ENCODE measurements at places on chromosomes 1 and 21.

GRCh38 chr1:208298593-208299269, 54.5 kb upstream of the PLXNA2 start:
- no peak for DNase-seq

GRCh38 chr1:100219457-100219856, 30.2 kb downstream of the DBT start:
- DNase-seq: no peak

DNA sequence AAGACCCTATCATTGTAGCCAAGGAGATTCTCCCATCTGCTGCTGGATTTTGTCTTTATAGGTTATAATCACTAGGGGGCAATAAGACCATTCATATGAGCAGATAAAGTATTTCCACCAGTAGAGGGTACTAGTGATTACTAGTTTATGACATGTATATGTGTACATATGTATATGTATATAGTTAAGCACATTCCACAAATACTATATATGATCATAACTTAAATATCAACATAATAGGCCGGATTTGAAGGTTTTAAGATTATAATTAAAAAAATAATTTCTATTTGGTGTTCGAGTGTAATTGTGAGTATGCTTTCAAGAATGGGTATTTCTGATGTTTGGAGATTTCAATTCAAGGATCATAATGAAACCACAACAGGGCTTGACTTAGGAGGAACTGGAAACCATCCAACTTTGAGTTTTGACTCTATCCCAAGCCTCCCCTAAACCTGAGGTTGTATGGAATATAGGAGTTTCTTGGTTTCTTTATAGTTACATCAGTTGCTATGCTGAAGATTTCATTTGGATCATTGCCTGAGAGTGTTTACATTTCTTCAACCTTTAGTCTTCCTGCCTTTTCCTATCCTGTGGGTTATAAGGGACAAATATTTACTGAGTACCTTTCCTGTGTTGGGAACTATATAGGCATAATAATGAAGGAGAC, 16.9 kb downstream of the TCEANC2 start:
- no peak for DNase-seq

- DNase-seq: no peak
These were observed 8.5 kb downstream of the IL23R start for GRCh38 chr1:67174716-67175284.

DNA sequence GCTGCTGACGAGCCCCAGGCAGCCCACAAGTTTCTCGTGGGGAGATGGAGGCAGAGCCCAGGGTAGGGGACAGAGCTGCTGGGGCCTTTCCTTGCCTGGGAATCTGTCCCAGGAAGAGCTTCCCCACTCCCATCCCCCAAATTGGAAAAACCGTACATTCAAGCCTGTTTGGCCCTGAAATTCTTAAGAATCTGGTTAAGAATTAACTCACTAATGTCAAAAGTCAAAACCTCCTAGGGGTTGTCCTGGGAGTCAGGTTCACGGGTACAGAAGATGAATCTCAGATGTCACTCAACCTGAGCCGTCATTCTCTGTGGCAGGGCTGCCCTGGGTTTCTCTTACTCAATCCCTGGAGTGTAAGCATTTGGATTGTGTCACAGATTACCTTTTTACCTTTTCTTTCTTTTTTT, 8.4 kb downstream of the C1orf115 start:
- DNase-seq: no peak

DNA sequence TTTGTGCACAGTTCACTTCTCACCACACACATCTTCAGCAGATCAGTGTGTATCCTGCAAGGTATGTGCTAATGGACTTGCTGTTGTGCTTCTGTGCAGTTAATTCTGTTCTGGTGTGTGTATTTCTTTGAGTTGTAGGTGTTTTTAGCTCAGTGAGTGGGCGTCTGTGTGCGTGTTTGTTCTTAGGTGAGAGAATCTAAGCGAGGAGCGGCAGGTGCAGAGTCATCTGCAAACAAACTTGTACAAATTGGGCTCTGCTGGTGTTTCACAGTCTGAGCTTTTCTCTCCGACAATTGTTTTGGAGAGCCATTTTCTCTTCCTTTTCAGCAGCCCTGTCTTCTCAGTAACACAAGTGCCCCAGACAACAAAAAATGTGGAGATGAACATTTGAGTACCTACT, 43.6 kb downstream of the ACP6 start:
- DNase-seq: no peak

GRCh38 chr1:24875257-24875656, 54.8 kb downstream of the RUNX3 start:
- DNase-seq: no peak

GRCh38 chr21:40383951-40384350, 463.0 kb downstream of the DSCAM start:
- DNase-seq: no peak

DNA sequence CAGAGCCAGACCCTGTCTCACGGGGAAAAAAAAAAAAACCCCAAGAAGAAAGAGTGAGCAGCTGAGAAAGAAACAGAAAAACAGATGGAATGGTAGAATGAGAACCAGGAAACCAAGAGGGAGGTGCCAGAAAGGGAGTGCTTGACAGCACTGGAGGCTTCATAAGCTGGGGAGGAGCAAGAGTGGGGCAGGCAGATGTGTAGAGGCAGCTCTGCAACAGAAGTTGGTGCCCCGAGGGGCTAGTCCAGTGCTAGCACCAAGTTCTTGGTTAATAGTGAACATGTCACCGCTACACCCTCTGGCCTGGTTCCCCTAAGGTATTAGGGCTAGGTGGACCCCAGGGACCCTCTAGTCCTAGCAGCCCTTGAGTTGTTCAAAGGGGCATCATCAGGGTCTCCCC, 98.0 kb downstream of the TGFBR3 start:
- no peak for DNase-seq

DNA sequence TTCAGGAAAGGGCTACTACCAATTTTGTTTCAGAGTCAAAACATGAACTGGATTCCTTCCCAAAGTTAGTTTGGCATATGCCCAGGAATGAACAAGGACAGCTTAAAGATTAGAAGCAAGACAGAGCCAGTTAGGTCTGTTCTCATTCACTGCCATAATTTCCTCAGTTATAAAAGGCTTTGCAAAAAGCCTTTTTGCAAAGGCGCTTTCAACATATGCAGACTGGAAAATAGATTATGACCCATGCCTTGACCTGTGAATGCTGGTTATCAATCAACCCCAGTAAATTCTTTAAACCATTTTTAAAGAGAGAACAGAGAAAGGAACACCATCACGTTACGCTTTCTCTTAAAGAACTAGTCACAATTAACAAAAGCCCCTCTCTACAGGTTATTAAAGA, 1.7 kb upstream of the FRRS1 start:
- no peak for DNase-seq

DNA sequence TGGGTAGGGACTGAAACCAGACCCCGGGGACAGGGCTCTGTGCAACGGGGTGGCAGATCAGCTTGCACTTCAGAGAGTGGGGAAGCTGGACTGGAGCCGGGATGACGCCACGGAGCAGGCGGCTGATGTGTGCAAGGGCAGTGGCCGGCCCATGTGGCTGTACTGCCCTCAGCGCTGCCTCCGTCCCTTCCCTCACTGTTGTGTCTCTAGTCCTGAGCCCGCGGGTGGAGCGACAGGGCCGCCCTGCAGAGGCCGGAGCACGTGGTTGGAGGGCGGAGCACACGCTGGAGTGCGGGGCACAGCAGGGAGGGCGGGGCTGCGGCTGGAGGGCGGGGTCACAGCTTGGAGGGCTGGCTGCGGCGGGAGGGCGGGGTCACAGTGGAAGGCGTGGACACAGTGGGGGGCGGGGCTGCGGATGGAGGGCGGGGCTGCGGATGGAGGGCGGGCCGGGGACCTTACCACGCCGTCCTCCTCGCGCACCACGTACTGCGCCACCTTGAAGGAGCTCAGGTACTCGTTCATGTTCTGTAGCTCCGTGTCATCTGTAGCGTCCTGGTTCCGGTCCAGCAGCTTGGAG, 52.4 kb downstream of the CHD5 start:
- peak; percentile 22 for DNase-seq

DNA sequence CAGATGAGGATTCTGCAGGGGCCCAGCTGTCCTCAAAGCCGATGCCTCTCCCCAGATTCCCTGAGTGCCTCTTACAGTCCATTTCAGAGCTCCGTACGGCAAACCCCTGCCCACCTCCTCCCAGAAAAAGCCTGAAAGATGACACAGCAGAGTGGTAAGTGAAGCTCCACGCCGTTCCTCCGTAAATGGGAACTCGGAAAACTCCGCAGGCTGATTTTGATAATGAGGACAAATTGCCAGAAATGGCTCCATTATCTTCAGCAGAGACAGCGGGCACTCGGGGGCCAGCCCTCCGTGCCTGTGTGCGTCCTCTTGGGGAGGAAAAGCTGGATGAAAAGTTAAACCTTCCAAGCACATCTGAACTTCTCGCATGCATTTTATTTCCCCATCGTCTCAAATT, 81.1 kb downstream of the NPHP4 start:
- DNase-seq: no peak

GRCh38 chr1:206143537-206144172, 26.5 kb upstream of the AVPR1B start:
- no peak for DNase-seq

DNA sequence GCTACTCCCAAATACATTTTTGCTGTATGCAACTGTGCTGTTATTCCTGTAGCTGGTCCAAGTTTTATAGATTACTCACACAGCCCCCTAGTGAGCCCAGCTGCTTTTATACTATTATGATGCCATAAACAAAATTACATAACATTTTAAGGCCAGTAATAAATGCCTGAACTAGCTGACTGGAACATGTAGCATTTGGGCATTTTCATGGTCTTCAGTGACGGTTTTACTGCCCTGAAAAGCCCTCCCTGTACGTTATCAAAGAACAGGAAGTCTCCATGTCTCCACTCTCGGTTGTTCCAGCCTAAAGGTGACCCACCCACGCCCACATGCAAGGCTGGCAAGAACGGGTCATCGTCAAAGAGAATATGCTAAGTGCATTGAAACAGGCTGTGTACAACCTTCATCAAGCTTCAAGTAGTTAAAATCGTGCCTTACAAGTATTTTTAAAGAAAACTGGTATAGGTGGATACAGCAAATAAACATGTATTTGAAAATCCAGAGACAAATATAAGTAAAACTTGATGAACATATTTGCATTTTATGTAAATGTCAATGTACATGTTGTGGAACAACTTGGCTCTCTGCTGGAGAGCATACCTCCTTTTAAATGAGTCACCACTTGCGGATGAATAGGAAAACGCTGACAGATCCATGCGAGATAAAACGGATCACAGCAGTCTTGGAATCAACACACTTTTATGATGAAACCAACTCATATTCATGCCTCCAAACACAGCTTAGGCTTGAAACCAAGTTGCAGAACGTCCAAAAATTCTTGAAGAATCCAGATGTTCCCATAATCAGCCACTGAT, 520.5 kb downstream of the SMYD3 start:
- no peak for DNase-seq

DNA sequence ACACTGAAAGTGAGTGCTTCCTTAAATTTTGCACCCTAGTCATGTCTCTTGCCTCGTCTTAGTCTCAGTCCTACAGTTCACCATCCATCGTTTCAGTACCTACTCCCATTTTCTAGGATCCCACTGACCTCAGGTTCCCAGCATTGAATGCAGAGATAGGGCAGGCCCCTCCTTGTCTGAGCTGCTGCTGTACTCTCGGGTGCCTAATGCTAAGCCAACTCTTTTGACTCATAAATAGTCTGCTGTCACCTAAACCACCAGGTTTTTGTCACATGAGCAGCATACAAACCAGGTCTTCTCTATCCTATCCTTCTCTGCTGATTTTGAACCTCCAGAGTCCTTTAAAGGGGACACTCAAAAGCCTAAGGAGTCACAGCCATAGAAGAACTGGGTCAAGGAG, 3.0 kb downstream of the ARHGAP30 start:
- no peak for DNase-seq

- no peak for DNase-seq
These were observed 126.1 kb downstream of the PSMG1 start for GRCh38 chr21:39057121-39057520.

DNA sequence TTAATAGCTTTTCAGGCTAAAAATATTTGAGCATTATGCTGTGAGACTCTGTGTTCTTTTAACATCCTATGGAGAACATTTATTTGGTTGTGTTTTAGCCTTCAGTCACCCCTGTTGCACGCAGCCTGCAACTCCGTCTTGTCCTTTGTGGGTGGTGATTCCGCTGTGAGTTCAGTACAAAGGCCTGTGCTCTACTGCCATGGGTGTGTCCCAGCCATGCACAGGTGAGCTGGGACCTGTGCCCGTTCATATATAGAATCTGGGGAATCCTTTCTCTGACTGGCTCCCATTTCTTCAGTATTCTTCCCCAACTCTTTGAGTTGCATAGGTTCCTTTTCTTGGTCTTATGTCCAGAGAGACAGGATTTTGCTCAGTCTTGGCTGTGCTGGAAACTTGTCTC, 61.4 kb downstream of the ACTL8 start:
- DNase-seq: no peak

DNA sequence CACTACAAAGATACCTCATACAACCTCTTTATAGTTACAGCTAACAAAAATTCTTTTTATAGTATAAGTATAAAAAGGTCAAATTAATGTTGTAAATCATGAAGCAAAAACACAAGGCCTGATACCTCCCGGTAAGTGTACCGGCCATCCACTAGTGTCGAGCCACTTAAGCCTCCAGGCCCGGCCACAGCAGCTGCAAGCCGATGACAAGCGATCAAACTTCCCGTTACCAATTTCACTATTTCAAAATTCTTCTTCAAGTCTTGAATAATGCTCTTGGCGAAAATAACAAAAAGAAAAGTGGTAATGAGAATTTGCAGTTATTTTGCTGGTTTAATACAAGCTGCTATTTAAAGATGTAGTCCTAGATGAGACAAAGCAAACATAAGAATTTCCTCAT, 67.6 kb downstream of the USP24 start:
- no peak for DNase-seq

DNA sequence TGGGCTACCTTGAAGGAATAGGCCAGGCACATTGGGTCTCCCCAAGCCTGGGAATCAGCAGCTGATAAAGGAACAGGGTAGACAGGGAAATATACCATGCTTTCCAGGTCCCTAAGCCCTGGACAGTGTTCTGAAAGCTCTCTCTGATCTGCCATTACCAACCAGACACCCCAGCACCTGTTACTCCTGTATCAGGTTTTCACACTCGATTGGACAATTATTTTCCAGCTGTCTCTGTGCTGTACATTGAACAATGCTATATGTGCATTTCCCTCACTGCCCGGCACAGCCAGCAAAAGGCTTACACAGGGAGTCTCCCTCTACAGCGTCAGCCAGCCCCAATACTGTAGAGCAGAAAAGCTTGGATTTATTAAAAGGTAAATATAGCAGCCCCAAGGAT, 4.7 kb downstream of the CFAP45 start:
- DNase-seq: no peak

Data from tibial nerve (tissue), 4 donors.